PC-9 (cell line): ENCODE measurements at places on chromosomes 11 and 22. TPM values are rescaled to one million over a fixed set of nuclear protein-coding genes. Genes with fewer than 3 reads are reported as not detected.
A peak's percentile ranks its signal among the peaks of the same experiment; 100 is the strongest.

DNA sequence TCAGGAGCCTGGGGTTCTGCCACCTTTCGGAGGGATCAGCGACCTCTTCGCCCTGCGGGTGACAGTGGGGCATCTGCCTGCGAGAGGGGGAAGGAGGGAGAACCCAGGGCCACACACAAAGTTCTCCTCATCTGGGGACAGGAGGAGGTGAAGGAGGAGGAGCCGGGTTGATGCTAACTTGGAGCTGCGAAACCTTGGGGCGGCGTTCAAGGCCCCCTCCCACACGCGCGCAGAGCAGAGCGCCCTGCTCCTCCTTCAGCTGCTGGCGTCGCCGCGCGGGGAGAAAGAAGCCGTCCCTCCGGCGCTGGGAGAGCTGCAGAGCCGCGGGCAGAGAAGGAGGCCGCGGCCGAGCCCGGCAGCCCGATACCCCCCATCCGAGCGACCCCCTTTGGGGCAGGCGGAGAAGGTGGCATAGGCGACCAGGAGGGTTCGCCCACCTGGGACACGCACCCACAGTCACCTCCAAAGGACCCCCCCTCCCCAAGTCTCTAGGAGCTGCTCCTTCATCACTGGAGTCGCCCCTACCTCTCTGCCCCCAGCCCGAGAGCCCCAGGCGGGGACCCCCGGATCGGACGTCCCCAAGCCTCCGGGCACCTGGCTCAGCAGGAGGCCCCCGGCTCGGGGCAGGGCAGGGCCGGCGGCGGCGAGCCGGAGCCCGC lies at the start of gene RASD2:
Gene RASD2, plus strand, starts transcription at position 237 of the 659 bp plus-strand sequence. CDS start 5,979 bp downstream, outside the sequence.
- peak; percentile 63 for DNase-seq
- H3K27me3 ChIP-seq = no peaks in the 10 kb centered on the region
- no peaks in the 10 kb centered on the region for H3K36me3 ChIP-seq
- peak within 1 kb of the TSS; percentile 90 for H3K4me3 ChIP-seq
- H3K27ac ChIP-seq = no peak within 1 kb of the TSS

Gene PGA5
- not detected in 2 replicates for total RNA-seq

Gene IL10RA
- not detected in 2 replicates for total RNA-seq

GRCh38 chr22:46824980-46825544 lies 62.6 kb downstream of the TBC1D22A start:
- H3K27ac ChIP-seq = no peak overlapping the region
- H3K4me3 ChIP-seq = no peak overlapping the region
- H3K36me3 ChIP-seq = no peaks in the 10 kb centered on the region
